ENCODE measurements at places on chromosomes 3 and 15. TPM values are rescaled to one million over a fixed set of nuclear protein-coding genes. Genes with fewer than 3 reads are reported as not detected.

Gene ETV5
- 0.16 TPM for total RNA-seq

Gene GOLGA8N
- total RNA-seq = 22.9 TPM

Gene COX17
- total RNA-seq = 66.6 TPM

Gene TTLL13
- total RNA-seq = 1.1 TPM

Gene GOLGA6A
- not detected for total RNA-seq

Gene SLITRK3
- total RNA-seq = not detected

Gene LOXL1
- 1.8 TPM for total RNA-seq

Gene ACTL6A
- total RNA-seq = 92.7 TPM

Gene FILIP1L
- total RNA-seq = 15.5 TPM

Gene IQCB1
- total RNA-seq = 30.2 TPM

Gene CPNE4
- not detected for total RNA-seq

Gene GXYLT2
- total RNA-seq = not detected

- no peak for DNase-seq
Measured at GRCh38 chr3:129087138-129087702, 26.6 kb downstream of the GP9 start.

DNA sequence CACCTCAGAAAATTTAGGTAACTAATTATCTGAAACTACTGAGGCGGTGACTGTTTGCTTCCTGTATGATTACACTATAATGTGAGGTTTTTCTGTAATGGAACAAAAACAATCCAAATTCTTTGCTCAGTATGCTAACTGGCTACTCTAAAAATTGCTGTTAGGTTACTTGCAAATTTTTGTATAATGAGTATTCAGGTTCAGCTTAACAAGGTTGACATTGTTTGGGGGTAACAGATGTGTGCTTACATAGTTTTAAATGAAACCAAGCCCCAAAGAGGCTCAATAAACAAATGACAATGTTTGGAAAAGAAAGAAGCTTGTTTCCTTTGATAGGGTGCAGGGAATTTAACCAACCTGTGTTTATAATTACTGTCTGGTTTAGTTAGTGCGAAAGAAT is 414.5 kb upstream of the MDFIC2 start:
- DNase-seq = no peak

DNA sequence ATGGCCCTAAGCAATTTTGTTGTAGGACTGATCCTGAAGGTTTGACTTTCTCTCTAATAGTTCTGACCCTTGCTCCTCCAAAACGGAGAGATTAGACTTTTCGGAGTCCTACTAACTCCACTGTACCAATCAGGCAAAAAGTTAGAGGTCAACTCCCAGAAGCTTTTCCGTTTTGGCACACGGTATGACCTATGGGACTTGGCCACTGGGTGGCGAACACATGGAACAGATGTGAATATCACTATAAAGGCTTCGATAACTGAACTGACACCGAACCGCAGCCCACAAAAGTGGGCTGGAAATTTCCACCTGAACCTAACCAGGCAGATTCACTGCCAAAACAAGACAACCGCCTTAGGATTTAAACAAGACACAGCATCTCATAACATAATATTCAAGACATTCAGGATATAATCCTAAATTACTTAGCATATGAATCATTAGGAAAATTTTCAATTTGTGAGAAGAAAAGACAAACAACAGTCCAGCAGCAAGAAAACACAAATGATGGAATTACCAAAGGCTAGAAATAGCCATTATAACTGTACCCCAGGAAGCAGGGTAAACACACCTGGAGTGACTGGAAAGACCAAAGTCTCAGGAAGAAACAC is 12.2 kb upstream of the TM2D3 start:
- no peak for DNase-seq

GRCh38 chr3:94794563-94794962 is 731.7 kb downstream of the NSUN3 start:
- no peak for DNase-seq

DNA sequence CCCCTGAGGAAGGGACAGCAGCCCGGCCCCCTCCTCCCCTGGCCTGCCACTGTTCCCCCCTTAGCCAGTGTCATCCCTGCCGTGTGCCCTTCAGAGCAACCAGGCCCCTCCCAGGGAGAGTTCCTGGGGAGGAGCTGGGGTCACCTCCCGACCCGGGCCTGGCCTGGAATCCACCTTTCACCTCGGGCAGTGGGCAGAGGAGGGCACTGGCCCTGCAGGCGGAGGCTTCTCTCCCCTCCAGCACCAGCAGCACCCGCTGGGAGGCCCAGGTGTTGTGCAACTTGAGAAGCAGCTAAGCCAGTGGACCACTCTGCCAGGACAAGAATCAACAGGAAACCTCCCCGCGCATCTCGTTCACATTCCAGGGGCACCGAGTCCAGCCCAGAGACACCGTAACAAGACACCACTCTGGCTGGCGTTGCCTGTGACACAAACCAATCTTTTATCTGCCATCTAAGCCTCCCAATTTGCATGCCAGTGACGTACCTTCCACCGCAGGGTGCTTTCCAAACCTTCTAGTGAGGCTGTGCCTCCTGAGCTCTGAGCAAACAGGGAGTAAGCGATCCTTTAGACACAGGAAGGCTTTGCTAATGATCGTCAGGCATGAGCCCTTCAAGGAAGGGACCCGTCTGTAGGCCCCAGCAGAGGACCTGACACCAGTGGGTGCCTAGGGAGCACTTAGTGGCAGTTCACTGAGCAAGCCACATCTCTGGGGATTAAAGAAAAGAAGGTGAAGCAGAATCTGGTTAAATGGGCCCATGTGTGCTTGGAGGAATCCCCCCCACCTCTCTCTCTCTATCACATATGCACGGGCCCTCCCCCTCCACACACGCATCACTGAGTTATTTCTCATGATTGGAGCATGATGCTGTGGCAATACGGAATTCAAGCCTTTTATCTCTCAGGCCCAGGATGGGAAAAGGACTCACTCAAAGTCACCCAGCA is 98.9 kb upstream of the TLE3 start:
- no peak for DNase-seq

- no peak for DNase-seq
Measured at GRCh38 chr3:66464512-66464894, 36.3 kb downstream of the LRIG1 start.

DNA sequence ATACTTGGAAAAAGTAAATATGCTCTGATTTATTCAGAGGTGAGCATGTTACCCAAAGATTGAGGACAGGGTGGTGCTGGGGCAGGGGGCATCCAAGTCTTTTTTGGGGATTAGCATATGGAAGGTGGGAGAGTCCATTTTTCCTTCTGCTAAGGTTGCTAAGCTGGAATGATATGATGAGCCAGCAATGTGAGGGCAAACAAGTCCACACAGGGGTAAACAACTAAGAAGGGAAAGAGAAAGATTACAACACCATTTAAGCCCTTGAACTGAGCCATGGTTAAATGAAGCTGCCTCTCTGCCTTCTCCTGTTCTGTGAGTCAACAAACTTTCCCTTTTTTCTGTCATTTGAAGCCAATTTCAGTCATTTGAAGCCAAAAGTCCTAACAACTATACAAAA is 89.0 kb downstream of the RPL22L1 start:
- no peak for DNase-seq

DNA sequence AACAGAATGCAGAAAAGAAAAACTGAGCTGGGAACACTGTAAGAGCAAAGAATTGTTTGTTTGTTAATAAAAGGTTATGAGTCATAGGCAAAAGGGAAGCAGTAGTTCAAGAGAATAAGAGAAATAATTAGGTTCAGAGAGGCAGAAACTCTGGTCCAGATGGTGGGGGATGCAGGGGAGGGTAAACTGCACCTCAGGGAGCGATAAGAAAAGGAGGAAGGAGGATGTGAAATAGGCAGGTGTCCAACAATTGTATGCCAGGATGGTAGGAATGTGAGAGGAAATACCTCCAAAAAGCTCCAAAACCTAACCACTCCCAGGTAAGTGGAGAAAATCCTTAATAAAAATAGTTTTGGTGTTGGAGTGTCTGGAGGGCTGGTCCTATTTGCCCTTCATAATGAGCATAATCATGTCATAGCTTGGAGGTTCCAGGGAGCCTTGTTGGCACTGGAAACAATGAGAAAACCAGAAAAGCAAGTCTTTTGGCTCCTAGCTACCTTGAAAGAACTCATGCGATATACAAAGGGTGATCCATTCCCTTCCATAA is 405.4 kb upstream of the TBL1XR1 start:
- DNase-seq = no peak

DNA sequence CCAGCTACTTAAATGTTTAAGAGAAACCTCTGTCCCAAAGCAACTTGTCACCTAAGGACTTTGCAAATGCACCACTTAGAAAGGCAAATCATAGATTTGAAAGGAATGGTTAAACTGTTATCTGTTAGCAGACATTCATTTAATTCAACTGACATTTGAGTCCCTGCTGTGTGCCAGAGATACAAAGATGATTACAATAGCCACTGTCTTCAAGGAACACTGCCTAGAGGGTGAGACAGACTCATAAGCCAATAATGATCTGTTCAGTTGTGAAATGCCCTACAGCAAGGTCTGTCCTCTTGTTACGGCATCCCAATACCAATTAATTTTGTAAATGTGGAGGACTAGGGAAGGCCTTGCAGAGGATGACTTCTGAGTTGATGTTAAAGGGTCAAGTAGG is 113.1 kb downstream of the ATG7 start:
- DNase-seq = no peak

GRCh38 chr3:123861081-123861836 is 22.9 kb downstream of the MYLK start:
- no peak for DNase-seq

DNA sequence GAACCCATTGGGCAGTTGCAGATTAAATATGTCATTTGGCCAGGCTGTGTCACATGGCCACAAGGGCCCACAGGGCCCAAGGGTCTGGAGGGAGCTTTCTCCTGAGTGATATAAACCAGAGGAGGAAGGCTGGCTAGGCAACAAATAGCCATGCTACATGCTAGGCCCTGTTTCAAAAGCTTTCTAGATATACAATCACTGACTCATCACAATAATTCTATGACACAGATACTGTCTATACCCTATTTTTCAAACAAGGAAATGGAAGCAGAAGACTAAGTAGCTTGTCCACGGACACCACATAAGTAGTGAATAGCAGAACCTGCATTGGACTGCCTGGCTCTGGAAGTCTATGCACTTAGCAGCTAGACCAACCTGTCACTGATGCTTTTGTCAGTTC is 625.4 kb downstream of the NTRK3 start:
- DNase-seq = no peak

GRCh38 chr15:96067677-96068076 is 262.8 kb upstream of the NR2F2 start:
- no peak for DNase-seq

DNA sequence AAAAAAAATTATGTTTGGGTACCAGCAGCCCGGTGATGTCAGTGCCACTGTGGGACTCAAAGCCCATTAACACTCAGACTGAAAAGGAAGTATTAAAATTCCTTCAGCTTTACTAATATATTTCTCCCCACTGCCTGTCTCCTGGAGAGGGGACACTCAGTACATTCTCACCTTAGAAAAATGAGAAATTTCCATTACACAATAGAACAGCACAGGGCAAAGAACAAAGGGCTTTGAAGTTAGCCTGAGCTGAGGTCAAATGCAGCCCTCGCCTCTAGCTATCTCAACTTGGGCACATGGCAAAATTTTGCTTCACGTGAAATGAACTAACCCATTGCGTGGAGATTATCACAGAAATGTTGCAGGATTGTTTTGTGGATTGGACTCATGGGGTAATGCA is 80.8 kb downstream of the RARB start:
- DNase-seq = no peak

GRCh38 chr3:36738702-36739101 is 25.7 kb downstream of the DCLK3 start:
- DNase-seq = no peak

DNA sequence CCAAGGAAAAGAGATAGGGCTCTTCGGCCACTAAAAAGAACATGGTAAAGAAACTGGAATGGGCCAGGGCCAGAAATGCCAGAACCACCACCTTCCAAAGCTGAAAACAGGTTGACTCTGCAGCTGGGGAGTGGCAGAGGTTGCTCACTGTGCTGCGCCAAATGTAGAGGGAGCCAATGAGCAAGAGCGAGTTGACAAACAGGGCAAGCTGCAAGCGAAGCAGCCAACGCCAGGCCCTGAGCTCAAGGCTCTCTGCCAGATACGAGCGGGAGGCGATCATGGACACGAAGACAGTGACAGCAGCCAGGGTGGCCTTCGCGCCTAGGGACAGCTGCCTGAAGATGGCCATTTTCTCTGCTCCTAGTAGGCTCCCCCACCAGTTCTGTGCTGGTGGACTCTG is 3.1 kb downstream of the GLB1 start:
- no peak for DNase-seq

GRCh38 chr3:160671231-160671630 is 5.7 kb upstream of the ARL14 start:
- no peak for DNase-seq

DNA sequence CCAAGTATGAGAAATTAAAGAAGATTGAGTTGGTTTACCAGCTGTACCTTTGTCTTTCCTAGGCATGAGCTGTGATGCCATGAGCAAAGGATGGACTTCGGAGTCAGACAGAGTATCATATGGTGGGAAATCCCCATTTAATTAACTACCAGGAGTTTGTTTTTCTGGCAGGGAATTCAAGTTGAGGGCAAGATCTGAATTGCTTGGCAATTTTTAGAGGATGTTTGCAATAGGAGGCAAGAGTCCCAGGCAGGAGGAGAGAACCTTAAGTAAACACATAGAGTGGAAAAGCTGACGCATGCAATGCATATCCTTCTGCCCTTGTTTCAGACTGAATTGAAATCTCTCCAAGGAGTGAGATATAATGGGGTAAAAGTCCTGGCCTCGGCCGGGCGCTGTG is 569.7 kb upstream of the MDFIC2 start:
- no peak for DNase-seq

DNA sequence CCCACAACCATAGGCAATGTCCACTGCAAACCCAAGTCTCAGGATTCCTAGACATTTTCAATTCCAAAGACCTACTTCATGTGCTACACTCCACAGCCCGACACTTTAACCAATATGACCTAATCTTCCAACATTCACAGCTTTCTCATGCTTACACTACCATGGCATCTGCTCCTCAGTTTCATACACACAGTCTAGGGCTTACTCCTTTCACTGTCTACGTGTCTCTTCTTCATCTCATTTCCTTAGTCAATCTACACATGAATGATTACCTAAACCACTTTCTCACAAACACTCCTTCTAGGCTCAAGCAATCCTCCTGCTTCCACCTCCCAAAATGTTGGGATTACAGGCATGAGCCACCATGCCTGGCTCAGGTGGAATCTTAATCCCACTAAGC is 106.3 kb downstream of the STAG1 start:
- no peak for DNase-seq

DNA sequence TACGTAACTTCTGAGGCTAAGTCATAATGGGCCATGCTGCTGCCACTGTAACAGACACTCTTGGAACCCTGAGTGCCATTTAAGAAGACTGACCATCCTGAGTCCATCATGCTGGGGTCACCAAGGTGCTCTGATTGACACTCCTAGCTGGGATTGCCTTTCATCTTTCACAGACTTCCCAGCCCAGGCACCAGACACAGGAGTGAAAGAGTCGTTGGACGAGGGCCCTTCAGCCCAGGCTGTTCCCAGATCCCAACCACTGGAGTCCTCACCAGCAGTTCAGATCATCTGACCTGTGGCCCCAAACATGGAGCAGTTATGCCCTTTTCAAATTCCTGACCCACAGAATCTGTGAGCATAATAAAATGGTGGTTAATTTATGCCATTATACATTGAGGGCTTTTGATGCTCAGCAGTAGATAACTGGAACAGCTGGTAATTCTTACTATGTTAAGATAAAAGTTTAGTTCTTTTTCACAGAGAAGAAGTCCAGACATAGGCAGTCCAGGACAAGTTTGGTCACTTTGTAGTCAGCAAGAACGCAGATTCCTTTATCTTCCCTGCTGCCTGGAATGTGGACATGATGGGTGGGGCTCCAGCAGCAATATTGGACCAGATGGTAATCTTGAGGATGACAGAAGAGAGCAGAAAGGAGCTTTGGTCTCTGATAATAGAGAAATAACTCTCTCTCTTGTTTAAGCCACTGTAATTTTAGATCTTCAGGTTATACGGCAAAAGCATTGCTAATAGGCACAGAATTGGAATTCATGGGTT is 7.3 kb upstream of the EHD4 start:
- DNase-seq = no peak

All from activated CD8-positive, alpha-beta memory T cell treated with anti-CD3 and anti-CD28 coated beads, Interleukin-2, amount 10 ng/mL, durations not matched to agents 7 days and 5 days (primary cell).